H4 (cell line): ENCODE measurements at places on chromosomes 2 and 18. TPM values are rescaled to one million over a fixed set of nuclear protein-coding genes. Genes with fewer than 3 reads are reported as not detected.

Gene GPC1
- total RNA-seq: 17.9 and 25.7 TPM in 2 replicates

DNA sequence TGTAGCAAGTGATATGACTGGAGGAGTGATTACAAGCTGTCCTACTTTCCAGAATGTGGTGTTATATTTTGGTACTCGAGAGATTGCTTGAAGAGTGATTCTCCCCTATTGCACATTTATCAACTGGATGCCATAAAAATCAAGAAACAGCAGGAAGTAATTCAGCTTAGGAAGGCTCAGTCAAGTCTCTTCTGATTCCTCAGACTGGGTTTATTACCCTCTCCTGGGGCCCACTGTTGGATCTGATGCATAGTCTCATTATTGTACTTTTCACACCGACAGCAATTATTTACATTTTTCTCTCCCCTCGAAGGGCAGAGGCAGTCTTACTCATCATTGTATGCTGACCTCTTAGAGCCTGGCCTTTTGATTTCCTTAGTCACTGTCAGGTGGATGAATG lies 9.3 kb downstream of the NOSTRIN start:
- DNase-seq: no peak

DNA sequence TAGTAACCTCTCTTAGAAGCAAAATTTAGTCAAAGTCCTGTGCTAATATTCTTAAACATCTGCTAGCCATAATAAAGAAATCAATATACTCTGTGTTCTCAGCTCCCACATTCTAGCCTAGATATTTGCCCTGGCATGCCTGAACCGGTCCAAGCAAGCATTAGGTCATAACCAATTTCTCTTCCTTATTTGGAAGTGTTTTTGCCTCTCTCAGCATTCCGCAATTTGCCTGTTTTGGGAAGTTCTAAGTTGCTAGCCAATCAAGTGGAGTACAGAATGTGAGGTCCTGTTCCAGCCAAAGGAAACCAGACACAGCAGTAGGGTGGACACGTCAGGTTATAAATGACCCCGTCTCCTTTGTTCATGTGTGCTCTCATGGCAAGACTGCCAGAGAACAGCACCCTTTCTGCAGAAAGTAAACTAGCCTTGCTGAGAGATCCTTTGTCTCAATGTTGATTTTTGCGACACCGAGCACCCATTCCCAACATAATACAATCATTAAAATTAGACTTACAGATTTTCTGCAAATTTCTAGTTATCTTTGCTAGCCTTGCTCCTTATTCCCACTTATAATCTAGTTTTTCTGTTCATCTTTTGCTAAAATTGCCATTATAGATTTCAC lies 13.0 kb upstream of the SULT1C4 start:
- DNase-seq: peak; percentile 23

DNA sequence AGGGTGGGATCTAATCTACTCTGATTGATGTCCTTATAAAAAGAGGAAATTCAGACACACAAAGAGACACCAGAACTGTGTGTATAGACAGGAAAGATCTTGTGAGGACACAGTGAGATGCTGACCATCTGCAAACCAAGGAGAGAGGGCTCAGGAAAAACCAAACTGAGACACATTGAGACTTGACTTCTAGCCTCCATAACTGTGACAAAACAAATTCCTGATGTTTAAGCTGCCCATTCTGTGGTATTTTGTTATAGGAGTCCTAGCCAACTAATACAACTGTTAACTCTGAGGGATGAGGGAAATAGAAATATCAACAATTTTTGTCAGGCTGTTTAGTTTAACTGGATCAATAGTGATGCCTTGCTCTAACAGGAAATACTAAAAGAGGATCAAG lies 93.4 kb upstream of the COL3A1 start:
- no peak for DNase-seq

- no peak for DNase-seq
Observed at GRCh38 chr2:173990245-173990644, 25.1 kb upstream of the SP3 start.
